ENCODE measurements at places on chromosomes 12 and 14.

GRCh38 chr12:32605326-32606095 lies 73.6 kb upstream of the DNM1L start:
- no peak for DNase-seq

DNA sequence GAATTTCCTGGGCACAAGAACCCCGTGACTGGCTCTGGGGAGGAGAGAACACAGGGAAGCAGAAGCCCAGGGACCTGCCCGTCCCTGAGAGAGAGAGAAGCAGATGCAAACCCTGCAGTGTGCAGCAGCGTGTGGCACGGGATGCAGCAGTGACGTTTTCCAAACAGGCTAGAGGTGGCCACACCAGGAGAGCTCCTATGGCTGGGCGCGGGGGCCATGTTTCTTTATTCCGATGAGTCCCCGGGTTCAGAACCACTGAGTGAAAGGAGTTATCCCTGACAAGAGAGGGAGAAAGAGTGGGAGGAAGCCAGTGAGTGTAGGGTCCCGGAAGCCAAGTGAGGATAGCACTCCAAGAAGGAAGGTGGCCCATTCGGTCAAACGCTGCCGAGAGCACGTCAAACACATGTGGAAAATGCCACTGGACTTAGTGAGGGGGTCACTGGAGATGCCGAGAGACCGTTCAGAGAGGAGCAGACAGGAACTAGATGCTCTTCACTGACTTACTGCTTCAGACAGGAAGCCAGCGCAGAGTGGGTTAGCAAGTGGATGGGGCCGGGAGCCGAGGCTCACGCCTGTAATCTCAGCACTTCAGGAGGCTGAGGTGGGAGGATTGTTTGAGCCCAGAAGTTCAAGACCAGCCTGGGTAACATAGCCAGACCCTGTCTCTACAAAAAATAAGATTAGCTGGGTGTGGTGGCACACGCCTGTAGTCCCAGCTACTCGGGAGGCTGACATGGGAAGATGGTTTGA lies 123.0 kb downstream of the BCL11B start:
- no peak for DNase-seq

- DNase-seq = no peak
Observed at GRCh38 chr14:68449561-68450181, 343.2 kb downstream of the ZFP36L1 start.

DNA sequence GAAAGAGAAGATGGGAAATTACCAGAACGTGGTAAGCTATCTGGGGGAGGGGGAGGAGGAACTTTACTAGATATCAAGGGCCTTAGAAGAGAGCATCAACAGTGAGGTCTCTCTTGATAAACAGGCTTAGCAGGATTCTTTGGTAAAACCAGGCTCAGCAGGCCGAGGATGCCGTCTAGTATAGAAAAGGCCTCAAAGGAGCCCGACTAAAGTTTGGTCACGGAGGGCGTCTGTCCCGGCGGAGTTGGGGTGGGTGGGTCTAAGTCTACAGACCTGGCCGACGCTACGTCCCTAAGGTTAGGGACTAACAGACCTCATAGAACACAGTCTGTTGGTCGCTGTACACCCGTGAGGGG lies 538 bp upstream of the TIGAR start:
- no peak for DNase-seq

DNA sequence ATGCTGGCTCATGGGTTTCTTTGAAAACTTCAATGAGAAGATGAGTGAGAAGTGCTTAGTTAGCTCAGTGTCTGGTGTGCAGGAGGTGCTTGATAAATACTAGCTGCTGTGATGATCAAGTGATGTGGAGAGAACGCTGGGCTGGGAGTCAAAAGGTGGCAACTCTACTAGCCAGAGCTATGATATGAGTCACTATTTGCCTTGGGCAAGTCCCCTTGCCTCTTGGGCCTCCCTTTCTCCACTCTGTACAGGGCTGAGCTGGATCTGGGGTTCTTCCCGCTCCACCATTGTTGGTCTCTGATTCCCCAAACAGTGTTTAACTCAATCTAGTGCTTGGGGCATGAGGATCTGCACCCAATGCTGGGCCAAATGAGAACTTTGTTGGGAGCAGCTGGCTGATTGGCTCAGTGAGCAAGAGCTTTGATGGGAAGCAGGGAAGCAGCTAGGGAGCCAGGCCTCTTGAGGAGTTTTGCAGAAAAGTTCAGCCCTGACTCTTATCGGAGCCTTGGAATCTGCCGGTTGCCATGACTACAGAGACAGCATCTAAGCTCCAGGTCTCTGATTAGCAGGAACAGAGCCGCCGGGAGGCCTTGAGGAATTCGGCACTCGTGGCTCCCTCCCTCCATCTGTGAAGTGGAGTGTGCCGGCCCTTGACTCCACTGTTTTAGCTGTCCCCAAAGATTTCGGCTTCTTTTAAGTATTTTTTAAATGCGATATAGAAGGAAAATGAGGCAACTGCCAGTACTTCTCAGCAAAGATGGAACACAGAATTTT lies 82.1 kb upstream of the HSPB8 start:
- no peak for DNase-seq

DNA sequence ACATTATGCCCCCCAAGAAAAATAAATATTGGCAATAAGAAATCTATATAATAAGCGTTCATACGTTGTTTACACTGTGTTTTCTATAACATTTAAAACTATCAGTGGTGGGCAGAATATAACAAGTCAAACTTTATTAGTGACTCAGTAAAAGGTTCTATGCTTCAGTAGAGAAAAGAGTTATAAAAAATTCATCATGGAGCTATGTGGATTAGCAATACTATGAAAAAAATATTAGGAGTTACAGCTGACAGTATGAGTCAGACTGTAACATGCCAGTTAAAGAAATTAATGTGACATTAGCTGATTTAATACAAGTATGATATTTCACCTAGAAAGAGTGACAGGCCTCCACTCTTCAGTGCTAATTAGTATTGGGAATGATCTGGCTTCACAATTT lies 125.1 kb upstream of the GARIN6 start:
- DNase-seq = no peak

- no peak for DNase-seq
Observed at GRCh38 chr12:92602930-92603623, 99.7 kb upstream of the PLEKHG7 start.

- peak; percentile 93 for DNase-seq
Observed at GRCh38 chr12:57088354-57089270, at the start of gene NAB2. NAB2 (plus strand) TSS chr12:57089114; CDS start chr12:57089272, 158 bp downstream.

Measured in colonic mucosa (tissue), 4 donors.